ENCODE measurements at places on chromosomes 4 and X. TPM values are rescaled to one million over a fixed set of nuclear protein-coding genes. Genes with fewer than 3 reads are reported as not detected.

Gene TACR3
- total RNA-seq, result not detected

Gene ADAM29
- 0.06 TPM for total RNA-seq

Gene AMTN
- total RNA-seq, result not detected

Gene CWH43
- total RNA-seq, result not detected

Gene PLXNB3
- 2.9 TPM for total RNA-seq

Gene PRKG2
- not detected for total RNA-seq

Gene GAR1
- 5.9 TPM for total RNA-seq

Gene WNK3
- 0.32 TPM for total RNA-seq

Measured in bladder microvascular endothelial cell (primary cell).